AG04449 (cell line): ENCODE measurements at places on chromosomes 1 and 21.

DNA sequence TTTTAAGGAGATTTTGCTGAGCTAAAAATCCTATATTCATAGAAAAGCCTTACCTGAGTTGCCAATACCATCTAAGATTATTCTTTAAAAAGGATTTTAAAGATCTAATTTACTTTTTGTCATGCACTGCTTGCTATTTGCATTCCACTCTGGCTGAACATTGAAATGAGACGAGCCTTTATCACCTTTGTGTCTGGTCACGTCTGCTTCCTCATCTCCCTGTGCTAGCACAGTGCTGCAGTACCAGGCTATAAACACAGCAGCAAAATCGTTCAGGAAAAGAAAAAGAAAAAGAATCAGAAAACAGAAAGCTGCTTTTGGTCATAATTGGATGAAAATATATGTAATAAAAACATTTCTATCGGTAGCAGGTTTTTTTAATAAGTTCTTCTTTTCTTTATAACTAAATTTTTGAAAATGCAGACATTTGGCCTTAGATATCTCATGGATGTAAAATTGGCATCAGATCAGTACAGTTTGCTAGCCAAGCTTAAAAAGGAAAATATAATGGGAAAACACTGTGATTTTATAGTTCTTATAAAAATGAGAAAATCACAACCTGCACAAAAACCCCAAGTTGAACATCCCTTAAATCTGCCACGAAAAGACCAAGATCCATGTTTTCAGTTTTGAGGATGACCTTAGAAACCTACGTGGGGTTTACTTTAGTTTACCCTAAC, 735.7 kb upstream of the CXADR start:
- DNase-seq, result no peak

DNA sequence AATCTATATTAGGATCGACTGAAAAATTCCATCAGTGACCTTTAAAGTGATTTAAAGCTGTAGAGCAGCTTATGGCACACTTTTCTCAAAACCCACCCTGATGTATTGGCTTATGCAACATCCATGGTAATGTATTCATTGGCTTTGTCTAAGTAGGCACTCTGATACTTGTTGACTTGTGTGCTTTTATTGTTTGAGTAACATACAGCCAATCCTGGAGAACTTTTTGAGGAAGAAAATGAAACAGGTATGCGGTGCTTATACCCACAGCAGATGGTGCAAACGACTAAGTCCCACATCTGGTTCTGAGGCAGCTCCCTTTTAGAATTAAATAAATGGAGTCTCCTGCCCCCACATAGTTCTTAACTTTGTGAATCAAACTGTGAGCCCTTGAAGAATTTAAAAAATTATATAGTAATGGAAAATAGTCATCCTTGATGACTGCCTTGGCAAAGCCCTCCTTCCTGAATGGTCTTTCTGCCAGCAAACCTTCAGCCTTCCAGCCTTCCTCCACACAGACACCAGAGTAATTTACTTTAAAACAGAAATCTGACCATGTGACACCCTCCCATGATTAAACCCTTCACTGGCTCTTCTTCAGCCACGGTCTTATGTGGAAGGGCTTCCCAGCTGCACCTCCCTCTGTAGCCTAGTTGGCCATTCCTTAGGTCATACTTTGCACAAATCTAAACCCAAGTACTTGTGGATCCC, 116.0 kb downstream of the BCAR3 start:
- peak; percentile 57 for DNase-seq

- DNase-seq, result no peak
Measured at GRCh38 chr1:37255136-37255795, 219.1 kb upstream of the ZC3H12A start.

DNA sequence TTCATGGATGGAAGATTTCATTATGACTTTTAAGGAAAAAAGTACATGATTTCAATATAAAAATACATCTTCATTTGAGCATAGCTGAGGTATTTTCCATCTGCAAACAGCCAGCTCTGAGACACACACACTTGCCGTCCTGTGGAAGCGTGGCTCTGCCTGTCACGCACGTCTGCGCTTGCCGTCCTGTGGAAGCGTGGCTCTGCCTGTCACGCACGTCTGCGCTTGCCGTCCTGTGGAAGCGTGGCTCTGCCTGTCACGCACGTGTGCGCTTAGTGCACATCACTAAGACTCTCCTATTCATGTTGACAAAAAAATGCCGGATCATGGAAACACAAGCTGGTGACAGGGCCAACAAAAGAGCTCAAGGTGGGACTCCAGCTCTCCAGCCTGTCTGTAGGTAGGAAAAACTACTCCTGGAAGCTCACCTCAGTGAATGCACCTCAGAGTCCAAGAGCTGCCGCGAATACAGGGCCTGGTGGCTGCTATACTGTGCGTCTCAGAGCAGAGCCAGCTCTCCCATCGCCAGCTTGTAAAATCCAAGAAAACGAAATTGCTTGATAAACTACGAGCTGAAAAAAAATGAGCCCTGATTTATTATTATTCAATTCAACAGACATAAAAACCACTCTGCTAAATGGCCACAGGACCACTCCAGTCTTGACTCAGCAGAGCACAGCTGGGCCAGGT, 69.3 kb downstream of the SLC37A1 start:
- no peak for DNase-seq

GRCh38 chr1:158547533-158547932, 6.7 kb downstream of the OR6Y1 start:
- DNase-seq, result no peak
